ENCODE measurements at places on chromosomes 16 and 17.

DNA sequence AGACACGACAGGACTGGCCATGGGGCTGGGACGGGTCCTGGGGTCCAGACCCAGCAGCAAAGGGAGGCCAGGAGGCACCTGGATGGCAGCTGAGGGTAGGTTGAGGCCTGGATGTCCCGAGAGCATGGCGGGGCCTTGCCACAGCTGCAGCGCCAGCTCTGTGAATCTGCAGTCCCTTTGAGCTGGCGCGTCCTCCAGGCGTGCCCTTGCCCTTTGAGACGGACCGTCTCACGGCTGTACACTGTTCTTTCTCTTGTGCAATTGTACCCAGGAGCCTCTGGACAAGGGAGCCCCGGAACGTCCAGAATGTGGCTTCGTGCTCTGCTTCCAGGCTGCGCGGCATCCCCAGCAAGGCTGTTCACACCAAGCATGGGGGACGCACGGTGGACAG, 69.5 kb upstream of the CIBAR2 start:
- no peak for DNase-seq

DNA sequence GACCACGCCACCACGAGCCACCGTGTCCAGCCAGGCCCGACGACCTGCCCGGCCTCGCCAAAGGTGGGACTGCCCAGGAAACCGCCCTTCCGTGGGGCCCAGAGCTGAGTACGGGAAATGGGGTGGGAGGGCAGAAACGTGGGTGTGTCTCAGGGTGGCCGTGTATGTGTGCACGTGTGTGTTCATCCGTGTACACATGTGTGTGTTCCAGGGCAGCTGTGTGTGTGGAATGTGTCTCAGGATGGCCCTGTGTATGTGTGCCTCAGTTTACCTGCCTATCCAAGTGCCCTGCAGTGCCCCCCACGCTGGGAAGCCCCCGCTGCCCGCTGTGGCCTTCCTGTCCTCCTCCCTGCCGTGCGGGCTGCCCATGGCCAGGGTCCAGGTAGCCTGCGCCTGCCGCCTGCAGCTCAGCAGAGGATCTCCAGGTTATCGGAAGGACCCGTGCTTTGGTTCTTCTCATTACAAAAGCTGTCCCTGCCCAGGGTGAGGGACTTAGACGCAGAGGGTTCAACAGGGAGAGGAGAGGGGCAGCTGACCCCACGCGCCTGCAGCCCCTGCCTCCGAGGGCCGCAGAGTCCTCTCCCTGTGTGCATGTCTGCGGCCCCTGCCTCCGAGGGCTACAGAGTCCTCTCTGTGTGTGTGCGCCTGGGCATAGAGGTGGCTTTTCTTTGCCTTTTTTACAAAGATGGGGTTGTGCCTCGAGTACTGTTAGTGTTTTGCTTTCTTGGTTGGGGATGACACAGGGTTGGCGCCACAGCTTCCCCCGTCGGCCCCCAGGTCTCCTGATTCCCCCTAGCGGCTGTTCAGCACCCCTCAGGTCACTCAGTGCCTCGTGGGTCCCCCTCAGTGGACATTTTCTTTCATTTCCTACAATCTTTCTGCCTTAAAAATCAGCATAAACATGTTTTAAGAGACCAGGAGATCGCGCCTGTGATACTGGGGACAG, 23.6 kb downstream of the ZNF469 start:
- DNase-seq = no peak

- DNase-seq = peak; percentile 71
Measured at GRCh38 chr16:89383095-89384003, 107.0 kb downstream of the ANKRD11 start.

GRCh38 chr17:78049609-78050008, 78.9 kb downstream of the TMC6 start:
- DNase-seq = no peak

DNA sequence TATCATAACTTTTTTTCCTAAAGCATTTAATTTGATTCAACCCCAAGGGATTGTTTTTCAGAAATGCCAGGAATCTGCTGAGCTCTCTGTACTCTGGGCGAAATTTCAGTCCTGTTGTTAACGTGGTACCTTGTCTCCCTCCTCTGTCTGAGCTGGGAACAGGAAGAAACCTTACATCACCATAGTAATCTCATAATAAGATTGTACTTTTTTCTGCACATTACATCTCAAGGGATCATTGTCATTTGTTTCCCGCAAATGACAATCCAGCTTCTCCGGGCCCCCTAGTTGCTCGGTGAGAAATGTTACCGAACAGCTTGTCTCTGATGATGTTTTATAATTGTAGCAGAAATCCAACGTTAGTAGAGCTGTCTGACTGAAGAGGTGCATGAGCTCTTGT, 152.7 kb upstream of the ERCC4 start:
- DNase-seq = peak; percentile 62

Data from eye (tissue), 1 donor.